ENCODE measurements at places on chromosomes 3 and 15. TPM values are rescaled to one million over a fixed set of nuclear protein-coding genes. Genes with fewer than 3 reads are reported as not detected.

GRCh38 chr3:183766107-183766506 is 59.3 kb downstream of the MAP6D1 start:
- DNase-seq = no peak

The ISLR gene
- total RNA-seq = not detected

DNA sequence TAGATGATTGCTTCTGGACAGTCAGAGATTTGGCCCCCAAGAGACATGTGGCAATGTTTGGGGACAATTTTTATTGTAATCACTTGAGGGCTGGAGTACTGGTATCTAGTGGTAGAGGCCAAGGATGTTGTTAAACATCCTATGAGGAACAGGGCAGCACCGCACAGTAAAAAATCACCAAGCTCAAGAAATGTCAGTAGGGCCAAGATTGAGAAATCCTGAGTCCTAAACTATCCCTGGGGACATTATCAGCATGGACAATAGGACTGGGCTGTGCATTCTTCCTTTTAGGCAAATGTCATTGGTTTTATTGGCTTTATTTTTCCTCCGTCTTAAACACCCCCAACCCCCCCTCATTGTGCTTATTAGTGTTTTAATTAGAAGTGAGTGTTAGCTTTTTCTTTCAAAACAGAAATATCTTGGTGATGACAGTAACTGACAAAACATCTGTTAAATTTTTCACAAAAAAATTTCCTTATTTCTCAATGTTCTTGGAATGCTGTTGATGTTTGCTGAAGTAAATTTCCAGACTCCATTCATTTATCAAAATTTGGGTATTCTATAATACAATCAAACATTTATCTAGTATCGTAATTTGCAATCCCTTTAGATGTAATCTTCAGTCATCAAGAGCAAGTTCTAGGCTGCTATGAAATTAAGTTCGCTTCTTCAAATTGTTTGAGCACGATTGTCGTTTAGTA is 944.4 kb downstream of the VGLL3 start:
- DNase-seq = no peak

GRCh38 chr15:67927501-67928168 is 87.8 kb upstream of the RNU6-1 start:
- DNase-seq = no peak

DNA sequence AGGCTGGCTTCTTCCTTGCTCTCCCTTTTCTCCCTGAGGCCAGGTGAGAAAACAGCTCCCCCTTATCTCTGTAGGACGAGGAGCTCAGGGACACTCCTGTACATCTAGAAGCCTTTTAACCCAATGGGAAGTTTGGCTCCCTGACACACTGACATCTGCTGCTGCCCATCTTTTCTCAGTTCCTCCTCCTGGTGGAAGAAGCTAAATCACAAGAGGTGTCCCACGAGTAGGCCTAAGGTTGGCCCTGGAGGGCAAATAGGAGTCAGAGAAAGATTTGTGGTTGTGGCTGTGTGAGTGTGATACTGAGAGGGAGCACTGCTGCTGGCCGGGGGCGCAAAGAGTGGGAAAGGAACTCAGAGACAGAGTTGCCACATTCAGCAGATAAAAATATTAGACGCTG is 49.5 kb downstream of the ARHGAP31 start:
- DNase-seq = no peak

GRCh38 chr3:17901893-17902292 is 159.5 kb upstream of the TBC1D5 start:
- no peak for DNase-seq

- DNase-seq = no peak
Measured at GRCh38 chr15:83571820-83572707, 81.9 kb upstream of the ADAMTSL3 start.

The SMCO1 gene
- total RNA-seq = not detected

- DNase-seq = no peak
Measured at GRCh38 chr3:127218454-127218922, 25.6 kb downstream of the PRR23E start.

The AADAC gene
- total RNA-seq = not detected

- no peak for DNase-seq
Measured at GRCh38 chr15:77821959-77822256, 189.2 kb upstream of the LINGO1 start.

DNA sequence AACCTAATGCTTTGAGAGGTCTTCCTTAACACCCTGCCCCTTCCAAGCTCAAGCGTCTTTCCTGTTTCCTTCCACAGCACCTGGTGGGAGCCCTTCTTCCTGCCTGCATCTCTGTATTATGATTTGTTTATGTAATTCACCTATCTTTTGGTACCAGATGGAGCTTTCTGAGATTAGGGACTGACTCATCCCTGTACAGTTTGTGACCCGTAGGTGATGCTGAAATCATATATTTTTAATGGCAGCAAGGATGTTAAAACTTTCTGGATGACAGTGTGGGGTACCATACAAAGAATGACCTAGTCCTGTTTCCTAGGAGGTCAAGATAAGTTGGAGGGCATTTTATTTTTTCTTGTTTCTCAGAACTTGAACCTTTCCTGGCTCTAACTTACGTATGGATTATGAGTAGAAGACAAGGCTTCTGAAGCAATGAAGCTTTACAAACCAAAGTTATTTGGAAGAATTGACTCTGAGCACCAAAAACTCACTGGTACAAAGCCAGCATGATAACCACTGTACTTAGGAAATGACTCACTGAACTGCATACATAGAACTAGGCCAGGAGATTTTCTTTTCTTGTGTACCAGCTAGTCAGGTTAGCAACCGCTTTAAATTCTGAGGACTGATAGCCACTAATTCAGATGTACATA is 46.6 kb downstream of the HHLA2 start:
- DNase-seq = peak; percentile 43

GRCh38 chr15:81171286-81171685 is 25.4 kb upstream of the IL16 start:
- no peak for DNase-seq

DNA sequence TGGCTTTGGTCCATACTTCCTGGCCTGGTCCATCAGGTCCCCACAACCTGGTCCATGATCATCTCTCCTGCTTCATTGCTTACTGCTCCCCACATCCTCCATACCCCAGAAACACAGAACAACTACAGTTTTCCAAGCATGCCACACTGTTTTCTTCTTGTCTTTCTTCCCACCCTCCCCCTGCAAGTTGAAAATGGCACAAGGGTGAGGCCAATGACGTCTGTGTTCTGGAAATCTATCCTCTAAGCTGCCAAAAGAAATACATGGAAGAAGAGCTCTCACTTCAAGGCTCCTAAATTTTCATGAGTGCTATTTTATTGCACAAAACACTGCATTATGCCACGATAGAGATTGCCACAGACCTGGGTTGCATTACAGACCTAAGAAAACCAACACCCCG is 404.4 kb downstream of the VPS13C start:
- no peak for DNase-seq

The CLRN1 gene
- not detected for total RNA-seq
